HCT116 (cell line): ENCODE measurements at places on chromosomes 4 and X. TPM values are rescaled to one million over a fixed set of nuclear protein-coding genes. Genes with fewer than 3 reads are reported as not detected.

The GYPA gene
- not detected for total RNA-seq

- no peak for DNase-seq
These were observed 999.4 kb downstream of the GLUD2 start for GRCh38 chrX:122046815-122047214.

GRCh38 chr4:123449780-123450179 lies 53.2 kb downstream of the SPRY1 start:
- no peak for DNase-seq

- no peak for DNase-seq
These were observed 39.5 kb upstream of the RELL1 start for GRCh38 chr4:37725718-37726117.

DNA sequence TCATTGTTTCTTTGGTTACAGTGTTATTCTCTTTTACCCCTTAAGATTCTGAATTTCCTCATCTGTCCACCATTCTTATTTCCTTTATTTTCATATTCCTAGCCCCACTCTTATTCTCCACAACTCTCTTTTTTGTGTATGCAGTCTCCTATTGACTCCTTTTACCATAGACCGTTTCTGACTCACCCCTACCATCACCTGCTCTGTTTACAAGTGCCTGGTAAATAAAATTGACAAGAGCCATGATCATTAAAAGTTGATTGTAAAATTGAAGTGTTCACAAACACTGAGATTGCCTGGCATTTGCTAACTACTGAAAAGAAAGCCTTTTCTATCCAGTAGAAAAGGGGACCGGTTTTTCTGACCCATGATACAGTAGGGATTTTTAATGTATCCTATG lies 54.4 kb downstream of the MRPL1 start:
- no peak for DNase-seq

GRCh38 chr4:180617196-180617595 lies 1626.0 kb upstream of the TENM3 start:
- DNase-seq = no peak

- DNase-seq = no peak
These were observed 17.1 kb downstream of the PSAPL1 start for GRCh38 chr4:7417639-7418038.

DNA sequence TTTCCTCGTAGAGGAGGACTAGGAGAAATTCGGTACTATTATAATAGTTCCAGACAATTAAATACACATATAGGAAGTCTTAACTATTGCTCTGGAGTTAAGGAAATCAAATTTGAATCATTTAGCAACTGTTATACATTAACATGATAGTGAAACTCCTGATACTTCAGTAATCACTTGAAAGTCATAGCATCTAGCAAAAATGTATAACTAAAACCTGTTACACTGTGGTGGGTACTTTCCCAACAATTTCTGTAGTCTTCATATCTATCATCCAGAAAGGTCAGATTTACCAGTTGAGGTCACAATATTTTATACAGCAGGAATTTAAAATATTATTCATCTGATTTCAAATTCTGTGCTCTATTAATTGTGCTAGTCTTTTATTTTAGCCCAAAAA lies 669.6 kb upstream of the PCDH10 start:
- no peak for DNase-seq

GRCh38 chr4:37885496-37885895 lies 5.4 kb upstream of the TBC1D1 start:
- no peak for DNase-seq

The DRD5 gene
- not detected for total RNA-seq

DNA sequence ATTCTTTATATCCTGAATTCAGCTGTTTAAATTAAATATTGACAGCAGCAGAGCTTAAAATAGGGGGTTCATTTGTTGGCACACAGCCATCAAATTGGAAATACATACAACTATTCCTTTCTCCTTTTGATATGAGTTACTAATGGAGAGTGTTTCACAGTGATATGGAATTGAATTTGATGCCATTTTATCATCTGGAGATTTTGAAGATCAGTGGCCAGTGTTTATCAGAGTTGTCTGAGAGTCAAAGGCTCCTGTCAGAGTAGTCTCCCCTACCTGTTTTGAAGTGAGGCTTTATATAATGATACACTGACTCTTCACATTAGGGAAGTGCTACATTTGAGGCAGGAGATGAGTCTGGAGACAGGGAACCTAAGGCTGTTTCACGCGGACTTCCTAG lies 1286.3 kb downstream of the TECRL start:
- DNase-seq = no peak

The ANXA3 gene
- total RNA-seq = 158 TPM

DNA sequence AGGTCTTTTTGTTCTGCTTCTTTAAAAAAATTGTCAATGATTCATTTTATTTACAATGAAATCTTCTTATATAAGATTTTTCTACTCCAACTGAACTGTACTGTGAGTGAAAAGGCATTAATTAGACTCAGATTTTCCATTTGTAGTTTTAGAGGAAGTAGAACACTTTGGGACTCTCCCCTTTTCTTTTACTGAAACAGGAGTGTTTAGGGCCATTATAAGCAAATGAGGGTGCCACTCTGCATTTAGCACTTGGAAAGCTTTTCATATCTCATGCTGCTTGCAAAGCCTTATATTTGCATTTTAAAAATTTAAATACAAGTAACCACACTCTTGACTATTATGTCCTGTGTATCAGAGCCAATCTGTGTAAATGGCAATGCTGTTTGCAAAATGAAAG lies 584.3 kb downstream of the KLHL13 start:
- DNase-seq = no peak

The GDI1 gene
- 122 TPM for total RNA-seq

GRCh38 chr4:165355900-165356300 lies 22.9 kb upstream of the CPE start:
- DNase-seq = peak; percentile 59

DNA sequence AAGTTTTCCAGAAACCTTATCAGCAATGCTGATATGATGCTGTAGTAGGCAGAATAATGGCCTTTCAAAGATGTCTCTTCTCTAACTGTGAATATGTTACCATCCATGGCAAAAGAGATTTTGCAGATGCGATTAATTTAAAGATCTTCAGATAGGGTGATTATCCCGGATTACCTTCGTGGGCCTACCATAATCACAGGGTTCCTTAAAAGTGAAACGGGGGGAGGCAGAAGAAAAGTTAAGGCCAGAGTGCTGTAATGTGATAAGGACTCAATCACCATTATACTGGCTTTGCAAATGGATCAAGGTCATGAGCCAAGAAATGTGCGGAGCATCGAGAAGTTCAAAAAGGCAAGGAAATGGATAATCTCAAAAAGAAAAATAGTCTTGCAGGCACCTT lies 459.6 kb downstream of the CCSER1 start:
- DNase-seq = no peak

DNA sequence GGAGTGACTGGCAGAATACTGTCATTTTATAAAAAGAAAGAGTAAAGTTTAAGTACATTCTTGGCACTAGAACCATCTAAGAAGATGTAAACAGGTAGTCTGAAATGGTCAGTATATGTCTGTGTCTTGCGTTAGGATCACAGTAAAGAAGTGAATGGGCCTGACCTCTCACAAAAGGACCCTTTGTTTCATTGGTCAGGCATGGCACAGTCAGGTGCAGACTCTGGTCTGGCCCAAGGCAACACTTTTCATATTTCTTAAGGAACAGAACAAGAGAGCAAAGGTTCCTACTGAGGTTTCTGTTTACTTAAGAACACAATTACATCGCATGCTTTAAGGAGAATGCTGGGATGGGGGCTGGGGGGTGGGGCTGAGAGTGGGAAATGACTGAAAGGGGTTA lies 48.1 kb downstream of the RPGR start:
- no peak for DNase-seq

GRCh38 chr4:4854649-4855295 lies 4.7 kb upstream of the MSX1 start:
- no peak for DNase-seq
